ENCODE measurements at places on chromosomes 13 and 19.

DNA sequence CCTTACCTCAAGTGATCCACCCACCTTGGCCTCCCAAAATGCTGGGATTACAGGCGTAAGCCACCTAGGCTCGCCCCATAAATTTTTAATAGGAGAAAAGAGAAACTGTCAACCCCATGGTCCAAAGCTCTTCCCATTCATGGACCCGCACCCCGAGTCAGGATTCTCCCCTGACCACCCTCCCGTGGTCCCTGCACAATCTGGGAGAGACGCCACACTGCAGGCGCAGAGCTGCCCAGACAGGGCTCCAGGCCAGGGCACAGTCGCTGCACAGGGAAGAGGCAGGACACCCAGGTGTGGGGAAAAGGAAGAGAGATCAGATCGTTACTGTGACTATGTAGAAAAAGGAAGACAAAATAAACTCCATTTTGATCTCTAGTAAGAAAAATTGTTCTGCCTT, 54.5 kb downstream of the ZNF93 start:
- no peak for DNase-seq

DNA sequence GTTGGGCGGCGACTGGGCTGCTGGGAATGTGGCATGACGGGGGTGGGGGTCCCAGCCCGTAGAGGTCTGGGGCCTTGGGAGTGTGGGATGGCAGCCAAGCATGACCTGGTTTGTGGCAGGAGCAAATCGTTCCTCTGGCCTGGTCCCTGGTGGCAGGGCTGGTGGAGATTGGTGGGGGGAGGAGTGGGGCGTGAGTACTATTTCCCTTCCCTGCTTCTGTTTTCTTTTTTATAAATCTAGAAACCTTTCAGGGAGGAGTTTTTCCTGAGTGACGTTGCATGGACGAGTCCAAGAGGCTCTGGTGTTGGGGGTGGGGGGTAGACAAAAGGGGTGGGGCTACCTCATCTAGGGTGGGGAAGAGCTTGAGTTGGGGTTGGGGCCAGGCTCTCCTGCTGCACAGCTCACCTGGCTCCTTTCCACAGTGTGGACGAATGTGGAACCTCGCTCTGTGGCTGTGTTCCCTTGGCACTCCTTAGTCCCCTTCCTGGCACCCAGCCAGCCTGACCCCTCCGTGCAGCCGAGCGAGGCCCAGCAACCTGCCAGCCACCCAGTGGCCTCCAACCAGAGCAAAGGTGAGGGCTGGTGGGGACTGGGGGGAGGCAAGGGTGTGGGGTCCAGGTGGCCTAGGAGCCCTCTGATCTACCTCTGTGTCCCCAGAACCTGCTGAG, 15.4 kb upstream of the PRR19 start:
- DNase-seq = no peak

GRCh38 chr13:30774214-30774730, 38.9 kb downstream of the ALOX5AP start:
- DNase-seq = peak; percentile 46

DNA sequence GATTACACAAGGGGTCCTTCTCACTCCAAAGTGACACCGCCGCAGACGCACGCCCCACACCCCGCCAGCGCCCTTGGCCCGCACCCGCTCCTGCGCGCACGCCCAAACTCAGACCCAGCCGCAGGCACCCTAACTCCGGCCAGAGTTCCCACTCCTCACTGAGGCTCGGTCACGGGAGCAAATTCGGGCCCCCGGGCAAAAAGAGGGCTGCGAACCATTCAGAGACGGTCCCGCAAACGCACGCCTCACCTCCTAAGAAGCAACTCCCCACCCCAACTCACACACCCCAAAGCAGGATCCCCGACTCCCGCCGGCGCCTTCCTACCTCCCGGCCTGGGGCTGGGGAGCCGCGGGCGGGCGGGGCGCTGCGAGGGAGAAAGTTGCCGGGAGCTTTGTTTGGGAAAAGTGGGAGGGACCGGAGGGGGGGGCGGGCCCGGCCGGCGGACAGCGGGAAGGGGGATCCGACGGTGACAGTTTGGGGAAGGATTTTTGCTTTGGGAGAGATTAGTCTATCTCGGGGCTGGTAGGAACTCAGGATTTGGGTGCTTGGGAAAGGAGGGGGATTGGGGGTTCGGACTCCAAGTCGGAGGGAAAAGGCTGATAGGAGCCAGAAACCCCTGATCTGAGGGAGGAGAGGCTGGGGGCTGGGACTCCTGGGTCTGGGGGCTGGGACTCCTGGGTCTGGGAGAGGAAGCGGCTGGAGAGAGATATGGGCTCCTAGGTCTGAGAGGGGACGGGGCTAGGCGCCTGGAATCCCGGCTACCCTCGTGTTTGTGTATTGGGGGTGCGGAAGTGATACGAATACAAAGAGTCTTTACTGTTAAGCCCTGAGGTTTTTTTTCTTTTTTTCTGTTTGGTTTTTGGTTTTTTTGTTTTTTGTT, at the start of gene TEAD2:
Gene TEAD2, minus strand, starts transcription at position 369 of the 881 bp plus-strand sequence. CDS start 2,341 bp downstream, outside the sequence.
- DNase-seq = no peak

GRCh38 chr13:45432737-45433380, 14.7 kb upstream of the SLC25A30 start:
- DNase-seq = no peak

DNA sequence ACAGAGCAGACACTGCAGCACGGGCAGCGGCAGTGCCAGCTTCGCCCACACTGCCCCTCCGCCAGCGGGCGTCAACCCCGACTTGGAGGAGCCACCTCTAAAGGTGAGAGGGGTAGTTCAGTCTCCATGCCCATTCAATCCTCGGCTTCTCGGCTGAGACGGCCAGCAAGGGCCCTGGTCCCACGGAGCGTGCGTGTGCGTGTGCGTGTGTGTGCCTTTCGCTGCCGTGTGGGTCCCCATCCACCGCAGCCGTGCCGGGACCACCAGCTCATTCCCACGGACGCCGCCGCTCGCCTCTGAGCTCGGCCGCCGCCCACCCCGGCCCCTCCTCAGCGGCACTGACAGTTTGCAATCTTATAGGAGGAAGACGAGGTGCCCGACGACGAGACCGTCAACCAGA, 55.5 kb upstream of the LDLR start:
- DNase-seq = no peak

- no peak for DNase-seq
These were observed 172.8 kb downstream of the NHLRC3 start for GRCh38 chr13:39210961-39211534.

DNA sequence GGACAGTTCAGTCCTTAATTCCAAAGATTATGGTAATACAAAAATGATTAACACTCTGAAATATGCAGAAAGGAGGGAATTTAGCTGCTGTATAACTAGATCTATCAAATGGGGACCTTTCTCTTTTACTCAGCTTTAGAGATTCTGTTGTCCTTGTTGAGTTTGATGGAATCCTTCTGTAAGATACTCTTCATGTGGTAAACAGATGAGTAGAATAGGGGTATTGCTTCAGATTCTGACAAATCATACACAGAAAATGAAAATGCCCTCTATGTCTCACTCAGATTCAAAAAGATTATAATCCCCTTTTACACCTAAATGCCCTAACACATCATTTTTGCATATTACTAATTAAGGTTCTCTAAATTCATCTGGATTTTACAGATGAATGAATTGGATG, 50.7 kb downstream of the ARHGAP35 start:
- no peak for DNase-seq

All from CD4-positive, alpha-beta T cell treated with Interleukin-6 at 100 ng/mL for 8 hours (primary cell).